GM23338 (cell line): ENCODE measurements at places on chromosomes 5 and 9. TPM values are rescaled to one million over a fixed set of nuclear protein-coding genes. Genes with fewer than 3 reads are reported as not detected.
A peak's percentile ranks its signal among the peaks of the same experiment; 100 is the strongest.

DNA sequence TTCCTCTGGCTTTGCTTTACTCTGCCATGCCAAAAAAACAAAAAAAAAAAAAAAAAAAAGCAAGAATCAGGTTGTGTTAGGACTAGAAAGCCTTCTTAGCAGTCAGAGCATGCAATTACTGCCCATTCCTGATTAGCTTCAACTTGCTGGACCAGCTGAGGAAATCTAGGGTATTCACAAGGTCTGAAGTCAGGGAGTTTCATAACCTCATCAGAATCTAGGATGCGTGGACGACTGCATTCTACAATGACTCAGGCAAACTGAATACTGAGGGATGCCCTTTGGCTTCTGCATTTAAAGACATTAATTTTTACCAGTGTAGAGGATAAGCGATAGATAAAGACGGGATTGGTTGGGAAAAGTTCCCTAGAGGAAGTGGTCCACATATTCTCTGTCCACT, 39.2 kb upstream of the SHOC1 start:
- H3K4me1 ChIP-seq, result no peaks in the 10 kb centered on the region
- H3K36me3 ChIP-seq, result no peaks in the 10 kb centered on the region
- H3K27me3 ChIP-seq, result no peaks in the 10 kb centered on the region
- DNase-seq, result no peak

- H3K27ac ChIP-seq, result no peak overlapping the region
- peaks cover 9% of the 10 kb centered on the region for H3K4me1 ChIP-seq
- H3K4me3 ChIP-seq, result no peak overlapping the region
- H3K27me3 ChIP-seq, result no peaks in the 10 kb centered on the region
Measured at GRCh38 chr5:107415762-107416161, 255.0 kb downstream of the EFNA5 start.

- DNase-seq, result no peak
- H3K27me3 ChIP-seq, result no peaks in the 10 kb centered on the region
- H3K27ac ChIP-seq, result no peak overlapping the region
- no peak overlapping the region for H3K4me3 ChIP-seq
Measured at GRCh38 chr9:21669701-21670100, 132.7 kb upstream of the MTAP start.

DNA sequence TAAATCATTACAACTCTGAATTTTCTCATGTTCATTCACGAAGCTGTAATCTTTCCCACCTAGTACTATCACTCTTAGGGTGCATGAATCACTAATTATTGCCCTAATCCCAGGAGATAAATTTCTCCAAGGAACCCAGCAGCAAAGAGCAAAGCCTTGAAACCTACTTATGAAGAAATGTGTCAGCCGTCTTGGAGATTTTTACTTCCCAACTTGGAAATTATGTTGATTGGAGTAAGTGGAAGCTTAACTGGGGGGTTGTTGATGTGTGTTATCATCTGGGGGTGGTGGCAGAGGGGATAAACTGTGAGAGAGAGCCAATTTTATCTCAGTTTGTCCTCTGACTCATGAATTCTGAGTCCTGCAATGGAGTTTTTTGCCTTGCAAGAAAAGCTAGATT, 440.5 kb upstream of the WWC1 start:
- H3K36me3 ChIP-seq, result no peaks in the 10 kb centered on the region
- H3K27ac ChIP-seq, result no peak overlapping the region
- H3K27me3 ChIP-seq, result no peaks in the 10 kb centered on the region
- DNase-seq, result no peak

- no peak for DNase-seq
- no peak overlapping the region for H3K4me3 ChIP-seq
- H3K27ac ChIP-seq, result no peak overlapping the region
- H3K4me1 ChIP-seq, result no peaks in the 10 kb centered on the region
Measured at GRCh38 chr5:174273325-174273724, 227.8 kb downstream of the NSG2 start.

GRCh38 chr9:90846770-90847419, 45.3 kb downstream of the SYK start:
- no peak for DNase-seq
- no peaks in the 10 kb centered on the region for H3K27me3 ChIP-seq
- H3K36me3 ChIP-seq, result no peaks in the 10 kb centered on the region
- H3K4me3 ChIP-seq, result no peak overlapping the region
- H3K27ac ChIP-seq, result no peak overlapping the region

DNA sequence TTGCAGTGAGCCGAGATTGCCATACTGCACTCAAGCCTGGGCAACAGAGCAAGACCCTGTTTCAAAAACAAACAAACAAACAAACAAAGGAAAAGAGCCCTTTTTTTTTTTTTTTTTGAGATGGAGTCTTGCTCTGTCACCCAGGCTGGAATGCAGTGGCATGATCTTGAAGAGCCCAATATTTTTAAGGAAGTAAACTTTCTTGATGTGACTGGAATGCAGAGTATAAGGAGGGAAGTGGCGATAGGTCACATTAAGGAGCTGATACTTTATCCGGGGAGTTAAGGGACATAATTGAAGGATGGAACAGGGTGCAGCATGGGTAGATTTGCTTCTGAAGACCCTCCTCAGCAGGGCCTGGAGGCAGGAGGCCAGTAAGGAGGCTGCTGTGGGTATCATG, 13.0 kb downstream of the NAIF1 start:
- no peaks in the 10 kb centered on the region for H3K27me3 ChIP-seq
- H3K4me3 ChIP-seq, result no peak overlapping the region
- no peak for DNase-seq
- H3K27ac ChIP-seq, result no peak overlapping the region

DNA sequence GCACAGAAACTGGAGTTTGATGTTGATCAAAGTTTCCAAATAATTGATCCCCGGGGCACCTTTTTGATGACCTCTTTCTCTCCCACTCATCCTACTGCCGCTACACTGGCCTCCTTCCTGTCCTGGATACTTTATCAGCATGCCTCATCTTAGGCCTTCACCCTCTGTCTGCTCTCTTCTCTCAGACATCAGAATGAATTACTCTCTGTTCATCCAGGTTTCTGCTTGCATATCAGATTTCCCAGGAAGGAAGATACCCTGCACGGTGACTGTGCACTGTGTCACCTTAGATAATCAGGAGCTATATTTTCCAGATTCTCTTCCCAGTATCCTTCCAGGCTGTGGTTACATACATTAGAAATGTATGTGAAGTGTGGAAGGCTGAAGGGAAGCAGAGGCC, 397.0 kb downstream of the DIRAS2 start:
- no peaks in the 10 kb centered on the region for H3K4me1 ChIP-seq
- DNase-seq, result no peak
- no peak overlapping the region for H3K4me3 ChIP-seq
- H3K27ac ChIP-seq, result no peak overlapping the region
- H3K27me3 ChIP-seq, result no peaks in the 10 kb centered on the region

- no peak overlapping the region for H3K4me3 ChIP-seq
- H3K4me1 ChIP-seq, result no peaks in the 10 kb centered on the region
- H3K27me3 ChIP-seq, result no peaks in the 10 kb centered on the region
- no peaks in the 10 kb centered on the region for H3K36me3 ChIP-seq
- H3K27ac ChIP-seq, result no peak overlapping the region
Measured at GRCh38 chr9:110891760-110892159, 146.5 kb downstream of the LPAR1 start.

DNA sequence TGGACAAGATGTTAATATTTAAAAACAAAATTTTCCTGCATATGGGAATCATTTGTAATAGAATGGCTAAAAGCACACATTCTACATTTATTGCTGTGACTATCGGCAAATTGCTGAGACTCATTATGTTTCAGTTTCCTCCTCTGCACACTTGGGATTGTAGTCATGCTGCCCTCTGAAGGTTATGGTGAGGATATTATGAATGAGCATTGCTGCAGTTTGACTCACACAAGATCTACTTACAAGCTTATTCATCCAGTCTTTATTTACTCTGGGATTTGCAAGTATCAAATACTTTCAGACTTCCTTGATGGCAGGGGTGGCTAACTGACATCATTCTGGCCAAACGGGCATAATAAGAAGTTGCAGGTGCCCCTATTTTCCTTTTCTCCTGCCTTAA, 9.5 kb upstream of the NFIL3 start:
- H3K27ac ChIP-seq, result no peak overlapping the region
- no peak for DNase-seq
- H3K27me3 ChIP-seq, result no peaks in the 10 kb centered on the region
- H3K4me1 ChIP-seq, result no peaks in the 10 kb centered on the region

- no peak overlapping the region for H3K4me3 ChIP-seq
- H3K4me1 ChIP-seq, result no peaks in the 10 kb centered on the region
- H3K27me3 ChIP-seq, result no peaks in the 10 kb centered on the region
- no peak for DNase-seq
- H3K27ac ChIP-seq, result no peak overlapping the region
Measured at GRCh38 chr5:32096891-32097595, 77.1 kb downstream of the GOLPH3 start.

DNA sequence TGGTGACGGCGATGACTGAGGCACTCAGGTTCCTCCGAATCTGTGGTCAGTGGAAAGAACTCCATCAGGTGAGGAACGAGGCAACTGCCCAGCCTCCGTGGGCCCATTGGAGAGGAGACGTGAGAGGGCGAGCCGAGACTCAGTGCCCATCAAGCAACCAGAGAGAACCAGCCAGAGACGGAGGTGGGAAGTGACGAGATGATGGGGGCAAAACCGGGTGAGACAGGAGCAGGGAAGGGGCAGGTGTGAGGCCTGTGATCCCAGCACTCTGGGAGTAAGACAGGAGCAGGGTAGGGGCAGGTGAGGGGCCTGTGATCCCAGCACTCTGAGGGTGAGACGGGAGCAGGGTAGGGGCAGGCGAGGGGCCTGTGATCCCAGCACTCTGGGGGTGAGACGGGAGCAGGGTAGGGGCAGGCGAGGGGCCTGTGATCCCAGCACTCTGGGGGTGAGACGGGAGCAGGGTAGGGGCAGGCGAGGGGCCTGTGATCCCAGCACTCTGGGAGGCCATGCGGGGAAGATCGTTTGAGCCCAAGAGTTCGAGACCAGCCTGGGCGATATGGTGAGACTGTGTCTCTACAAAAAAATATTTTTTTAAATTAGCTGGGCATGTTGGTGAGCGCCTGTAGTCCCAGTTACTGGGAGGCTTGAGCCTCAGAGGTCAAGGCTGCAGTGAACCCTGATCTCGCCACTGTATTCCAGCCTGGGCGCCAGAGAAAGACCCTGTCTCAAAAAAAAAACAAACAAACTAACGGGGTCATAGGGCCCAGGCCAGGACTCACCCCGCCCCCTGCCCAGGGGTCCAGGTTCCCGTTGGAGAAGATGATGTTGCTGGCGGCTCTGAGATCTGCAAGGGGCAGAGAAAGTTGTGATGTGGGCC, 3.4 kb downstream of the DPP7 start:
- H3K4me1 ChIP-seq, result no peaks in the 10 kb centered on the region; the same call in 1 of the 2 replicates
- no peak for DNase-seq
- no peak overlapping the region for H3K4me3 ChIP-seq
- peaks cover 34% of the 10 kb centered on the region for H3K27me3 ChIP-seq
- H3K36me3 ChIP-seq, result no peaks in the 10 kb centered on the region

GRCh38 chr5:24850926-24851486, 206.2 kb upstream of the CDH10 start:
- no peak overlapping the region for H3K27ac ChIP-seq
- H3K4me3 ChIP-seq, result no peak overlapping the region
- H3K27me3 ChIP-seq, result no peaks in the 10 kb centered on the region
- peaks cover 19% of the 10 kb centered on the region for H3K4me1 ChIP-seq

DNA sequence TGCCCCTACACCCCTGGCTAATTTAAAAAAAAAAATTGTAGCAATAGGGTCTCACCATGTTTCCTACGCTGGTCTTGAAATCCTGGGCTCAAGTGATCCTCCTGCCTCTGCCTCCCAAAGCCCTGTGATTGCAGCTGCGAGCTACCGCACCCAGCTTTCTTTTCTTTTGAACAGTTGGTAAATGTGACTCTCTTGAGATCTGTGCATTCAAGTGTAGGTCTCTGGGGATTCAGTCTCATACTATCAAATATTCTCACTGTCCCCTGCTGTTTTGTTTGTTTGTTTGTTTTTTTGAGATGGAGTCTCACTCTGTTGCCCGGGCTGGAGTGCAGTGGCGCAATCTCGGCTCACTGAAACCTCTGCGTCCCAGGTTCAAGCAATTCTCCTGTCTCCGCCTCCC, 42.3 kb upstream of the CXXC5 start:
- H3K36me3 ChIP-seq, result peaks cover 15% of the 10 kb centered on the region
- 0 out of 2 replicates have a peak, but pooled peaks cover 2% of the 10 kb centered on the region for H3K4me1 ChIP-seq
- DNase-seq, result no peak
- H3K27me3 ChIP-seq, result no peaks in the 10 kb centered on the region
- H3K27ac ChIP-seq, result peak overlapping the region; percentile 30; the same call in 1 of the 2 replicates
- no peak overlapping the region for H3K4me3 ChIP-seq

DNA sequence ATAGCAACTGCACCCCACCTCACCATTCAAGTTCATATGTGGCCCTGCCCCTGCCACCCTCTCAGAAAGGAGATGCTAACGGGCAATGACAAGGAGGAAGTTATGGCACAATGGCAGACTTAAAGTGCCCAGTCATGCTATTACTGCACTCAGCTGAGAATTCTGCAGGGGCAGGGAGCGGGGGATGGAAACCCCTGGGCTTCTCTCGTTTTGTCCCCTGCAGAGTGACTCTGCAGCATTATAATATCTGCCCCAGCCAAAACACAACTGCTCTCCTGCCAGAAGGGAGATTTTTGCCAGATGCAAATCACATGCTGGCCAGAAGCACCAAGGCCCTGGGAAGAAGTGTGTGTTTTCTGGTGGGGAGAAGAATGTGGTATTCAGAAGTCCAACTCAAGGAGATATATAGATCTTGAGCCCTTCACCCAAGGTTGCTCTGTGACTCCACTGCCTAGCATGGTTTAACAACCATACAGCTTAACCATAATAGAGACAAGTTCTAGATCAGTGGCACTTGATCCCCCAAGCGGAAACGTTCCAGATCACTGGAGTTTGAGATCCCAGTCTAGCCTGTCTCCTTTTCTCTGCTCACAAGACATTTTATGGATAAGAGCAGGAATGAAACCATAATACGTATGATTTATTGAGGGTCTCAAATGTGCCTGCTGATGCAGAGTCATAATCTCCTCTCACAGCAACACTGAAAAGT, 207.0 kb upstream of the MAP3K1 start:
- no peak for DNase-seq
- H3K36me3 ChIP-seq, result no peaks in the 10 kb centered on the region; the same call in 1 of the 2 replicates
- no peak overlapping the region for H3K27ac ChIP-seq

DNA sequence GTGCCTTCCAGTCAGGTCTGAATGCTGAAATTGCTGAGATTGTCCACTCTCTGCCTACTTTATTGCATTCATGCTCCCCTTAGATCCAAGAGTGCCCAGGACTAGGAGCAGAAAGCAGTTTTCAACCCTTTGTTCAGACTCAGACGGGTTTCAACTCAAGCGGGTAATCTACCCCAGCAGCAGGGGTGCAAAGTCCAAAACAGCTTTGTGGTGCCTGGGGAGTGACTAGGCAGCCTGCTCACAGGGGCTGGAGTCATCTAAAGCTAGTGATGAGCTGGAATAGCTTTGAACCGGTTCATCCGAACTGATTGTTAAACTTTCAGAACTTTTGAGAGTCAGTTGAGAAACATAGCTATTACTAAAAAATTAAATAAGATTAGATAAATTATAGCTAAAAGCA, 71.0 kb upstream of the IQGAP2 start:
- peaks cover 15% of the 10 kb centered on the region for H3K4me1 ChIP-seq
- no peak overlapping the region for H3K27ac ChIP-seq
- no peak overlapping the region for H3K4me3 ChIP-seq

GRCh38 chr9:134760750-134761420, 119.3 kb downstream of the COL5A1 start:
- no peaks in the 10 kb centered on the region for H3K36me3 ChIP-seq
- H3K27ac ChIP-seq, result no peak overlapping the region
- no peaks in the 10 kb centered on the region for H3K27me3 ChIP-seq
- no peaks in the 10 kb centered on the region for H3K4me1 ChIP-seq

Gene BNIP1
- 13.7 and 17.0 TPM in 2 replicates for total RNA-seq

Gene NUDT2
- 9.5 and 12.1 TPM in 2 replicates for total RNA-seq

Gene IER5L
- 0.90 and 1.2 TPM in 2 replicates for total RNA-seq

Gene TSC1
- 43.2 and 48.0 TPM in 2 replicates for total RNA-seq

Gene FGFR4
- 145 and 150 TPM in 2 replicates for total RNA-seq

Gene TRIM36
- 10.1 and 14.1 TPM in 2 replicates for total RNA-seq

Gene IFNK
- not detected in 2 replicates for total RNA-seq

Gene SCGB3A2
- total RNA-seq, result 27.0 and 36.1 TPM in 2 replicates

Gene TRAPPC13
- 20.1 and 21.9 TPM in 2 replicates for total RNA-seq

Gene ARL14EPL
- not detected in 2 replicates for total RNA-seq

Gene ESM1
- 0.14 TPM in 1 of 2 replicates, not detected in the other for total RNA-seq

Gene SLC2A6
- 30.9 and 39.3 TPM in 2 replicates for total RNA-seq
